ENCODE measurements at places on chromosomes 4 and X. TPM values are rescaled to one million over a fixed set of nuclear protein-coding genes. Genes with fewer than 3 reads are reported as not detected.

DNA sequence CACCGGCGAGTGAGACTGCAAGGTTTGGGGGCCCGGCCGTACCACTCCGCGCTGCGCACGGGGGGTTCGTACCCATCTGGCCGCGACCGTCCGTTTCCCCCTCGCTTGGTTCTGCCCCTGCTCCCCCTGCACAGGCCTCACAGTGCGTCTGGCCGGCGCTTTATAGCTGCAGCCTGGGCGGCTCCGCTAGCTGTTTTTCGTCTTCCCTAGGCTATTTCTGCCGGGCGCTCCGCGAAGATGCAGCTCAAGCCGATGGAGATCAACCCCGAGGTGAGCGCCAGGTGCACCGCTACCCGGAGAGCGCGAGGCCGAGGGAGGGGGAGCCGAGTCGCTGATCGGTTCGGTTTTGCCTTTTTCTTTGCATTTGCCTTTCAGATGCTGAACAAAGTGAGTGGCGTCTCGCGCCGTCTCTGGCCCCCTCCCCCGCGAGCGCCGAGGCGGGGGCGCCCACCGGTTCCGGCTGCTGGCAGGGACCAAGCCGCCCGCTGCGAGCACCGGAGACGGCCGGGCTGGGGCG lies at the start of gene UCHL1:
Gene UCHL1, plus strand, starts transcription at position 189 of the 517 bp plus-strand sequence. Its CDS starts 49 bp downstream, at position 238.
- peak; percentile 6 for DNase-seq

- DNase-seq: no peak
Observed at GRCh38 chr4:65023081-65023480, 613.8 kb upstream of the TECRL start.

DNA sequence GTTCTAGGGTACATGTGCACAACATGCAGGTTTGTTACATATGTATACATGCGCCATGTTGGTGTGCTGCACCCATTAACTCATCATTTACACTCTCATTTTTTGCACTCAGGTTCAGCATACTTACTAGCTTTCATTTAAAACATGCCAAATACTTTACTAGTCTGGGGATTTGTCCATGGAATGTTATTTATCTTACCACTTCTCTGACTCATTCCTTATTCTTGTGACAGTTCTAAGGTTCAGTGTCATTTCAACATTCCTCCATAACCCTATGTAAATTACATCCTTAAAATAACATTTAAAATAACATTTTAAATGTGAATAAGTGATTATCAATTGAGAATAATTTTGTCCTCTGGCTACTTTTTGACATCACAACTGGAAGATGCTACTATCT lies 19.5 kb upstream of the SYTL5 start:
- DNase-seq: no peak

GRCh38 chr4:766152-766515 lies 59.8 kb downstream of the CPLX1 start:
- DNase-seq: no peak

DNA sequence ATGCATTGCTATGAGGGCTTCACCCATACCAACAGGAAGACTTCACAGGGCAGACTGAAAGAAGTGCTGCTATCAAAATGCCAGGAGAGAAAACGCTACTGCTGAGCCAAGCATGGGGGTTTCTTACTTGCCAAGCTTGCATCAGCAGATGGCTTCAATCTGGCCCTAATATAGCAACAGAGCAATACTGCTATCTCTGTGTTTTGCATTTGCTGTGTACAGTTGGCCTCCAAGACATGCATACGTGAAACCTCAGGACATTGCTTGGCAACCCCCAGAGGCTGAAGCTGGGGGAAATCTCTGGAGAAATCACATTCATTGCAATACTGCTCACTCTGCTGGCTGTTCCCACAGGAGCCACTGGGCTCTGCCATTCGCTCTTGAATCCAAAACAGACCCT lies 127.2 kb upstream of the GPC4 start:
- DNase-seq: no peak

Gene ABCD1
- total RNA-seq: 9.9 TPM

Gene TMPRSS11F
- not detected for total RNA-seq

DNA sequence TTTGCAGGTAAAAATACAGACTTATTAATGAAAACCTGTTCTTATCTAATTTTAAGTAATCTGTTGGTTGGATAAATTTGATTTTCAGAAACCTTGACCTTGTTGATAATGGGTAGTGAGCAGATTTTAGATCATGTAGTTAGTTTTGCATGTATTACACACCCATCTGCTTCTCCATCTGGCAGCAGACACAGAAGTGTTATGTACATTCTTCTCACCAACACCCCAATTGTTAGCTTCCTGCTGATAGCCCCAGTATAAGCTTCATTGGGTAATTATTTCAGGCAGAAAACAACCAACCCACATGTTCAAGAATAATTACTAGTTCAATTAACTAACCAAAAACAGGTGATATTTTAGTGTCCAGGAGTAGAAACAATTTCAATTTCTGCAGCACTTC lies 1740.5 kb upstream of the AGA start:
- DNase-seq: no peak

DNA sequence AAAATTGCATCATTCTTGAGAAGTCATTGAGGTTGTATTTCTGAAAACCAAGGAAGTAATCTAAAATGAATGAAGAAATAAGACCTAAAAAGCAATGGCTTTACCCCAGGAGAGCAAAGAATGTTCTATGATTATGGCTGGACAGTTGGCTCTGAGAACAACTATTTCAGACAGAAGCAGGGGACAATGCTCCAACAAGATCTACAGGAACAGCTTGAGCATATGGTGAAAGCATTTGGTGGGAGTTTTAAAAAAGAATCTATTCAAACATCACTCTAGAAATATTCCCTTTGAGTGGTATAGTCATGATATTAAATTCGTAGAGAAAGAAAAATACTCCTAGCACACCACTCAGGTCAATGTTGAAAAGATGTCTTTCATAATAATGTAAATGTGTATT lies 26.7 kb downstream of the DYNLT3 start:
- DNase-seq: no peak

GRCh38 chrX:68699960-68700746 lies 52.7 kb downstream of the STARD8 start:
- peak; percentile 31 for DNase-seq

DNA sequence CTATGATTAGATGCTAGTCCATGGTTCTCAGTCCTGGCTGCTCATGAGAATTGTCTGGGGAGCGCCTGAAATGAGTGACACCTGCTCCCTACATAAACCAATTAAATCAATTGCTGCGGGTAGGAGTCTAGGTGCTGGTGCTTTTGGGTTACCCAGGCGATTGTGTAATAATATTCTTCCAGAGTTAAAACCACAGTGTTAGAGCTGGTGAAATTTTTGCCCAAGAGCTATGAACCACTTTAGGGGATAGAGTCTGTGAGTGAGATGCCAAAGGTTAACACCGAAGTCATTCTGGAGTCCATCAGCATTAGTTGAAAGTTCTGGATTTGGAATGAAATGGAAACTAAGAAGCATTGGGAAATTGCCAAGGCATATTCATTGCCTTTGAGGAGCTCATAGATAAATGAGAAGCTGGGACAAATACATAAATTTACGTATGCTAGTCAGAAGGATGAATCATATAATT lies 15.3 kb downstream of the PDK3 start:
- no peak for DNase-seq

- no peak for DNase-seq
Observed at GRCh38 chr4:99025506-99025905, 30.0 kb downstream of the METAP1 start.

Gene RXFP1
- 2.2 TPM for total RNA-seq

DNA sequence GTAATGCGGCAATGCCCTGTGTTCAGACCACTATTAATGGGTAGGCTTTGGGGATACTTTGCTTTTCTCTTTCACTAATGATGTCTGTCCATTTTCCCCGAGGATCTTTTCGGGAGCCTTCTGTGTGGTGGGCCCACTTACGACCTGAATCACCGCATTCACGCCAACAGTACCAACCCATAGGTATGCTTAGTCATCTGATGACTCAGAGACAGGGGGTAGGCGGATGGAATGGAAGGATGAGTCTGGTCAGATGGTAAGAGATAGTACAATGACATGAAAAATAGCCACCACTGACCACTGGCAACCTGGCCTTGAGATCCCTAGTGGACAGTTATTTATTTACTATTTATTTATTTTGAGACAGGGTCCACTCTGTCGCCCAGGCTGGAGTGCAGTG lies 76.0 kb upstream of the DHRSX start:
- DNase-seq: no peak

Gene CYSLTR1
- 0.63 TPM for total RNA-seq

GRCh38 chr4:168917138-168917779 lies 92.8 kb downstream of the CBR4 start:
- no peak for DNase-seq

GRCh38 chr4:15868826-15869413 lies 69.6 kb downstream of the FGFBP1 start:
- no peak for DNase-seq

Gene RBM3
- 228 TPM for total RNA-seq

GRCh38 chr4:96677499-96677898 lies 837.6 kb downstream of the PDHA2 start:
- DNase-seq: no peak

Gene HAND2
- total RNA-seq: not detected

Gene ARX
- total RNA-seq: not detected

- no peak for DNase-seq
Observed at GRCh38 chr4:26942871-26943270, 82.2 kb downstream of the STIM2 start.

- no peak for DNase-seq
Observed at GRCh38 chrX:151177141-151178027, 1.0 kb downstream of the GPR50 start.

DNA sequence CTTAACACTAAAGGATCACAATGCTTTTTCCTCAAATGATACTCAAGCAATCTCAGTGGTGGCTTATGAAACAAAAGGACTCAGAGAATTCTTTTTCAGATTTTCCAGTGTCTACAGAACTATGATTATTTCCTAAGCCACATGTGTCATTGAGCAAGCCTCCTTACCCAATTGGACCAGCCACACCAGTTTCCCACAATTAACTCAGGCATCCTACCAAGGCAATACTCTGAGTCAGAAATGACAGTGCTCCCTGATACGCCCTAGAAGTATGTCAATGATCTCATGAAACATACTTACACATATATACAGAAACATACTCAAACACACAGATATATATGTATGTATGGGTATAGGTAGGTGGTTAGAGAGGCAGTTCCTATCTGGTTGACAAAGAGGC lies 4.8 kb downstream of the ADAMTS3 start:
- DNase-seq: no peak

- no peak for DNase-seq
Observed at GRCh38 chr4:26474551-26474950, 15.7 kb downstream of the CCKAR start.

DNA sequence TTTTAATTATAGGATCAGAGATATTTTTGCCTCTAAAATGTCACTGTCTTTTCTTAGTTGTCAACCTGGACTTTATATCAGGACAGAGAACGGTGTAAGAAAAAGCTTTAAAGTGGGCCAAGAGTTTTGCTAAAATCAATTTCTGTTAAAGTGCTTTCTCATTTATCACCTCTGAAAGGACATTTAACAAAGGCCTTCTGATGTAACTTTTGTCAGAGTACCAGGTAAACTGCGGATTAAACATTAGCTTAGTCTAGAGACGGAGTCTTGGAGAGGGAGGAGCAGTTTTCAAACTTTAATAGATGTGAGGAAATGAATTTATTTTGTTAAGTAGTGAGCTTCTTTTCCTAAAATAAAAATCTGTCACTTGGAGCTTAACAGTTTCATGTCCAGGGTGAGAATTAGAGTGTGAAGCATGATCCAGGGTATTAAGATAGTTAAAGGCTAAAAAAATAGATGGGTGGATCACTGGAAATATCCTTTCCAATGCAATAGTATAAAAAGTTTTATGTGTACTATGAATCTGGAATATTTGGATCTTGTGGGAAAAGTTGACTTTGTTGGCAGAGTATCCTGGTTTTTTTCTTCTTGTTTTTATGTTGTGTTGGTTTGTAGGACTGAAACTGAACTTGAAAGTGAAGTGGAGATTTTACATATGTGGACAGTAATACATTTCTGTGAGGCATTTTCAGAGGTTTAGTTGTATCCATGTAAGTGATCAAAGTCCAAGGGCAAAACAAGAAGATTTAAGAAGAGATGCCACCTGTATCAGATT lies 33.6 kb upstream of the BMPR1B start:
- no peak for DNase-seq

Gene SUV39H1
- total RNA-seq: 9.4 TPM

Gene TRAM1L1
- 5.3 TPM for total RNA-seq

Gene GAGE12E
- total RNA-seq: not detected

Gene EFNB1
- total RNA-seq: 10.4 TPM

DNA sequence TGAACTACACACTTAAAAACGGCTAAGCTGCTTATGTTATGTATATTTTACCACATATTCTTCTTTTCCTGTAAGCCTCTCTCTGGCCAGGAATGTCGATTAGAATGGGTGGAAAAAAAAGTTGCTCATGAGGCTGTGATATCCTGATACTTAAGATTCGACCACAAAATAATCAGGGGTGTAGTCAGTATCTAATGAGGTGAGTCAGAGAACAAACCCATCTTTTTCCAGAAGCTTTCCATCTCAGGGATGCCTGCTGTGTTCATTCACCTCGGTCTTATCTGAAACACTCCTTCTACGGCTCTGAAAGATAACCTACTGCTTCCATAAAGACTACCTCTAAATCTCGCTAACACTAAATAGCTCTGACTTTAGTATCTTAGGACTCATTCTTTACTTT lies 142.7 kb upstream of the MAP3K15 start:
- DNase-seq: no peak

DNA sequence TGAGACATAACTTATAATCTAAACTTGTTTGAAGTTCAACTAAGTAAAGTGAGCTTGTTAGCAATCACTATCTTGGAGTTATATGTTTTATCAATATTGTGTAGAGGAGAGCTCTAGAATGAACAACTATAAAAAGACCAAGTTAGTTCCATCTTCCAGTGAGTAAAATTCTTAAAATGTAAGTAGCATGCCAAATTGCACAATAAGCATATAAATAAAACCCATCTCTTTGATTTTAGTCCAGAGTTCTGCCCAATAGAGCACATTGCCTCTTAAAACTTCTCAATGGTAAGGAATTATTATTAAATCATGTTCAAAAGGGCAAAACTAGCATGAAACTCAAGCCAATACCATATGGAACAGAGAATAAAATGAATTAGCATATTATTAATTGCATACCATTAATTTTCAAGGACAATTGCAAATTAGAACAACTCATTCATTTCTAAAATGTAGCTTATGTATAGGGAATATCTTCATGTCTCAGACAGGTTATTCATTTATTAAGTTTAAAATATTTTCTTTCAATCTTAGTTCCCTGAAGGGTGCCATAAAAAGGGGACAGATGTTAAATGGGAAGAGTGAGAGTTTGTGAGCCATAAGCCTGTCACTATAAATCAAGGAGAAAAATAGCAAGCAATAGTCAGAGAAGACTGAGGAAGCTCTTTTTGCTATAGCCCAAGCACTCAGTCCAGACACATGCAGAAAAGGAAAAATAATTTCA lies 507.6 kb downstream of the CENPC start:
- DNase-seq: no peak
